Right cardiac atrium (tissue), 5 donors: ENCODE measurements at places on chromosomes 7 and 10.

DNA sequence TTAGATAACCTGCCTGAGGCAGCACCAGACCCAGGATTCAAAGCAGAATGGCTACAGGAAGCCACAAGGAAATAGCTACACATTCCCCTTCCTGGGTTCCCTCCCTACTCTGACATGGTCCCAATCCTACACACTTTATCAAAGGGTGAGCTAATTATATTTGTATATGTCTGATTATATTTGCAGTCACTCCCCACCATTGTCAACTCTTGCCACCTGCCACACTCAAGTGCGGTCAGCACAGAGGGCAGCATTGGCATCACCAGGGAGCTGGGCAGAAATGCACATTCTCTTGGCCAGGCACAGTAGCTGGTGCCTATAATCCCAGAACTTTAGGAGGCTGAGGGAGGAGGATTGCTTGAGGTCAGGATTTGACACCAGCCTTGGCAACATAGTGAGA lies 114.1 kb upstream of the PDLIM1 start:
- DNase-seq: no peak

DNA sequence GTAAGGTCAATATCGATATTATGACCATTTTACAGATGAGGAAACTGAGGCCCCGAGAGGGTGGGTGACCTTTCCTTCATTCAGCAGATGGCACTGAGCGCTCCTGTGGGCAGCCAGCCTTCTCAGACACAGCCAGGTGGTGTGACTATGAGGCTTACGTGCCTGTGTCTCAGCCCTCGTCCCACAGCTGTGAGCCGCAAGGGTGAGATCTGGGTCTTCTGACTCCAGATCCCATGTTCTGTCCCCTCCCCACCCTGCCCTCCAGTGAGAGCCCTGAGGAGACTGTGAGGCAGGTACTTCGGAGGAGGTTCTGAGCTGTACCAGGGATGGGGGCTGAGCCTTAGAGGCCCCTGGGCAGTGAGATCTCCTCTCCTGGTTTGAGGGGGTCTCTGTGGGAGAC lies 613.8 kb upstream of the FOXK1 start:
- no peak for DNase-seq

- no peak for DNase-seq
Measured at GRCh38 chr10:45410807-45411606, 37.0 kb downstream of the ALOX5 start.

- DNase-seq: no peak
Measured at GRCh38 chr7:135251496-135252391, 18.1 kb downstream of the STRA8 start.

GRCh38 chr10:27457261-27457945 lies 46.7 kb upstream of the RAB18 start:
- no peak for DNase-seq

GRCh38 chr7:44064791-44065430 lies 456 bp downstream of the PGAM2 start:
- DNase-seq: peak; percentile 73

GRCh38 chr10:92382631-92383030 lies 91.7 kb downstream of the MARCHF5 start:
- DNase-seq: no peak

DNA sequence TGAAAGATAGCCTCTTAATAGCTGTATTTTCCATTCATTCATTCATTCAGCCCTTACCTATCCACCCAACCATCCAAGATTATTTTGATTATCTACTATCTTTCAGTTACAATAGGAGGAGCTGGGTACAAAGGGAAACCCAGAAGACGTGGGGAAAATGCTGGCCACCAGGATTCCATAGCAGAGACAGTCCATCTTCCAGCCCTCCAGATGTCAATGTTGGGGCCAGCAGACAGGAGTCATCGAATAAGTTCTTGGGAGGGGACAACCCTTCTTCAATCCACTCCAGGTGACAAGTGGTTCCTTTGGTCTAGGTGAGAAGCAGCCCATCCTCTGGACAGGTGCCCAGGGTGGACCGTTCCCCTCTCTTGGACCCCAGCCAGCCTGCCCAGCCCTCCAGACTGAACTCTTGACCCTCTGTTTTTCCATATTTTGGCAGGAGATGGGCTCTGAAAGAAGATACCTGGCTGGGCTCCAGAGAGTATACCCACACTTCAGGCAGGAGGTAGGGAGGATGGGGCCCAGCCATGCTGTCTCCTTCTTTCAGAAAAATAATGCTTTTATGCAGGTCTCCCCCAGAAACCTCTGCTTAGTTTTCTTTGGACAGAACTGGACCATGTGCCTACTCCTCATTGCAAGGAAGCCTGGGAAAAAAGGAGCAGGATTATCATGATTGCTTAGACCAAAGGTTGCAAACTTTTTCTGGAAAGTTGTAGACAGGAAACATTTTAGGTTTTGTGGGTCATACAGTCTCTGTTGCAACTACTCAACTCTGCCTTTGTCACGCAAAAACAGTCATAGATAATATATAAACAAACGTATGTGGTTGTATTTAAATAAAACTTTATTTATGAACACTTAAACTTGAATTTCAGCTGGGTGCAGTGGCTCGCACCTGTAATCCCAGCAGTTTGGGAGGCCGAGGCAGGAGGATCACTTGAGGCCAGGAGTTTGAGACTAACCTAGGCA lies 95.5 kb upstream of the SMNDC1 start:
- DNase-seq: no peak

GRCh38 chr7:68420342-68421192 lies 1177.7 kb upstream of the AUTS2 start:
- peak; percentile 68 for DNase-seq

- peak; percentile 74 for DNase-seq
Measured at GRCh38 chr7:44973610-44974401, 5.0 kb downstream of the MYO1G start.

DNA sequence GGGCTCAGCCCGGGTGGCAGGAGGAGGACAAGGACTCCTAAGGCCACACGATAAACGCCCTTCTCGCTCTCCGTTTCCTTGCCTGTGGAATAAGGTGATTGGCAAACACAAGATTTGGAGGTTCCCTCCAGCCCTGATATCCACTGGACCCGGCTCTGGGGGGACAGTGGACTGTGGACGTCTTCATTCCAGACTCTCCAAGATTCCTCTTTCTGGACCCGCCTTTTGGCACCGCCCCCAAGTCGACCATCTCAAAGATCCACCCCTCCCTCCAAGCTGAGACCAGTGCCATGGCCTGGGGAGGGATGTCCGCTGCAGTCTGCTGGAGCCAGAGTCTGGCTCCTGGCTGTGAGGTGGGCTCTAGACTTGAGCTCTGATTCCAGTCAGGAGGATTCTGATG lies 23.6 kb downstream of the ZNF783 start:
- peak; percentile 59 for DNase-seq

GRCh38 chr10:73529089-73529832 lies 33.4 kb upstream of the PPP3CB start:
- DNase-seq: peak; percentile 18

DNA sequence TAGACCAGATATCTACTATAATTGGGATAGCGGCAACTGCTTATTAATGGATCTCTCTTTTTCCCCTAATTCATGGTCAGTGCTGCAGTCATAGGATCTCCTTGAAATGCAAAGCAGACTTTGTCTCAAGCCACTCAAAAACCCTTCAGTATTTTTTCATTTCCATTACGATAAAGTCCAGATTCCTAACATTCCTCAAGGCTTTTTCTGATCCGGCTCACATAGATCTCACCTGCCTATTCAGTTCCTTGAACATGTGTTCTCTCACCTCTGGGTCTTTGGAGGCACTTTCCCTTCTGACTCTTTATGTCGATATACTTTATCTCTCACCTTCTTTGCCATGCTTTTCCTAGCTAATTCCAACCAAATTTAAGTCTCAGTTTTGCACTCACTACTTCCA lies 25.7 kb upstream of the WASL start:
- DNase-seq: no peak

DNA sequence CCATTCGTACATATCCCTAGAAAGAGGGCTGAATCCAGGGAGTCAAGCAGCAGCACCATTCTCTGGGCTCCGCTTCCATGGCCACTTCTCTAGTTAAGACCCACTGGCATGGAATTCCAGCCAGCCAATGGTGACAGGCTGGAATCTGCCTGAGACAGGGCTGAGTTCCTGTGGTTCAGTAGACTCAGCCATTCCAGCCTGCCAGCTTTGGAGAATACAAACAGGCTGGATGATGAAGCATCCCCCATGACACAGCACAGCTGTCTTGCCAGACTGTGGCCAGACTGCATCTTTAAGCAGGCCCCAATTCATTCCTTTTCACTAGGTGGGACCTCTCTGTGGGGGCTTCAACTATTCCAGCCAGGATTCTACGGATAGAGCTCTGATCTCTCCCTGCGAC lies 329.6 kb downstream of the XPNPEP1 start:
- DNase-seq: no peak
